Stimulated activated CD8-positive, alpha-beta memory T cell treated with anti-CD3 and anti-CD28 coated beads, Interleukin-2, amount 100 ng/mL, for 1 hour (primary cell): ENCODE measurements at places on chromosomes 1 and 21.

DNA sequence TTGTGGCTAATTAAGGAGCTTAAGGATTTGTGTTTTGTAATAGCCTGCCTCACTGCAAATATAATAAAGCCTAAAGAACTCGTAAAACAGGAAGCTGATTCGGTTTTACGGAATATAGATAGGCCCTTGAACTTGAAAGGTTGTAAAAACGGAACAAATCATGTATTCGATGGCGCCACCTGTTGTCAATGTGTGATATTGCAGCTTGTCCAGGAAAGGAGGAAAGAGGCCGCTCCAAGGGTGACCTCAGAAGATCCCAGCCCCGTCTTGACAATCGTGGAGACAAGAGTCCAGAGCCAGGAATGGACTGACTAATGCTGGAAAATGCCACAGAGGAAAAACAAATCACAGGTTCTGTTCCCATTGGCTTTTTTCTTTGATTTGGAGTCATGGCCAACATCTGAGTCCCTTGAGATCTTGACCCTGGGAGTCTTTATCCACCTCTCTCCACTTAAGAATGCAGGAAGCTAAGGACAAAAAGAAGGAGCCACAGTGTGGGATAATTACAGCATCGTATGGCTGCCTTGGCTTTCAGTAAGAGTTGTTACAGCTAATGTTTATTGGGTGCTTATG lies 7.0 kb upstream of the IGSF21 start:
- peak; percentile 4 for DNase-seq

- peak; percentile 17 for DNase-seq
Measured at GRCh38 chr21:37367336-37367702, 746 bp downstream of the DYRK1A start.

DNA sequence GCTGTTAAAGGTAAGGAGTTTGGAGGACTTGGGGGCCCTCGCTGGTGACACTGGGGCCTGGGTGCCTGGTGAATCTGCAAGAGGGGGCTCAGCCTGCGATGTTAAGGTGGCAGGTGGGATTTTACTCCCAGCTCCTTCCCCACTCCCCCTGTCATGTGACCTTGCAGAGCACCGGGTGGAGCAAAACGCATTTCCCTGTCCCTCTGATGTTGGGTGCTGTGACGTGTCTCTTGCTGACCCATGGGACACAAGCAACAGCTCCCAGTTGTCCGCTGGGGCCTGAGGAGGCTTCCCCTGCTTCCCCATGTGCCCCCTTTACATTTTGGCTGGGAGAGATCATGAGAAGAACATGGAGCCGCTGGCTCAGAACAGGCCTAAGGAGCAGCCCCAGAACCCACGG lies 319.0 kb downstream of the MATN1 start:
- DNase-seq: no peak

- no peak for DNase-seq
Measured at GRCh38 chr1:40439247-40439646, 11.0 kb upstream of the ZFP69B start.

DNA sequence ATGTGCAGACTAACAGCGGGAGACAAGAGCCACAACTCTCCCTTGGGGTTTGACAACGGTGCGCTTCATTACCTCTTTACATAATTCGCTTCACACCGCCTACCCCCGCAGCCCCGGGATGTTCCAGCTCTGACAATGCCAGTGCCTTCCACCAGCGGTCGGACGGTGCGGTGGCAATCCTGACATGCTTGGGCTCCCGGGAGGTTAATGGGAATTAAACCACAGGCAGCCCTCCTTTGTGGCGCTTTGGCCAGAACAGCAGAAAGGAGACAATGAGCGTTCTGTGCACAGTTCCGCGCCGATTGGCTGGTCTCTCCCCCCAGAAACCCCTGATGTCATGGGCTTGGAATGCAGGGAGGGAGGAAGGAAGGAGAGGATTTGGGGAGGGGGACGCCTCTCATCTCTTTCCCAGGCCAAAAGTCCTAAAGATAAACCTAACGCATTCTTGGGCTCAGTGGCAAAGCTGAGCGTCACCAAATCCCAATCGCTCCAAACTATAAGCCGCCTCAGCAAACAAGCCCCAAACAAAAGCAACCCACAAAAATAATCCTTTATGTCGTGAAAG lies 1.3 kb downstream of the CNN3 start:
- no peak for DNase-seq

- DNase-seq: no peak
Measured at GRCh38 chr1:207852576-207853371, 58.2 kb downstream of the CD34 start.

DNA sequence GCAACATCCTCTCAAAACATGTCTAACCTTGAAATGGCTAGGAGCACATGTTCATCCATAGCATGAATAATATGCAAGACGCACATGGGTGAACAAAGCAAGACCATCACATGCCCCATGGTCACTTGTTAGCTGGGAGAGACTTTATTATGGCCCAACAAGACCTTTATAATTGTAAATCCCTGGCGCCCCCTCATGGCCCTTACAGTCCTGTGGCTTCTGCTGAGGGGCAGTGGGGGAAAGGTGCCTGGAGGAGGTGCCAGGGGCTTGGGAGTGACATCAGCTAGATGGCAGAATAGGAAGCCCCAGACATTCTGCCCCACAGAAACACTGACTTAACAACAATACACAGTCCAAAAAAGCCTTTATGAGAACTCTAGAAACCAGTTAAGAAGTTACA lies 51.7 kb downstream of the CSMD2 start:
- DNase-seq: no peak

GRCh38 chr1:6827079-6827478 lies 41.8 kb downstream of the CAMTA1 start:
- no peak for DNase-seq

GRCh38 chr1:45243476-45244343 lies 37.3 kb upstream of the ZSWIM5 start:
- no peak for DNase-seq

- no peak for DNase-seq
Measured at GRCh38 chr1:222557148-222557547, 9.2 kb upstream of the HHIPL2 start.

DNA sequence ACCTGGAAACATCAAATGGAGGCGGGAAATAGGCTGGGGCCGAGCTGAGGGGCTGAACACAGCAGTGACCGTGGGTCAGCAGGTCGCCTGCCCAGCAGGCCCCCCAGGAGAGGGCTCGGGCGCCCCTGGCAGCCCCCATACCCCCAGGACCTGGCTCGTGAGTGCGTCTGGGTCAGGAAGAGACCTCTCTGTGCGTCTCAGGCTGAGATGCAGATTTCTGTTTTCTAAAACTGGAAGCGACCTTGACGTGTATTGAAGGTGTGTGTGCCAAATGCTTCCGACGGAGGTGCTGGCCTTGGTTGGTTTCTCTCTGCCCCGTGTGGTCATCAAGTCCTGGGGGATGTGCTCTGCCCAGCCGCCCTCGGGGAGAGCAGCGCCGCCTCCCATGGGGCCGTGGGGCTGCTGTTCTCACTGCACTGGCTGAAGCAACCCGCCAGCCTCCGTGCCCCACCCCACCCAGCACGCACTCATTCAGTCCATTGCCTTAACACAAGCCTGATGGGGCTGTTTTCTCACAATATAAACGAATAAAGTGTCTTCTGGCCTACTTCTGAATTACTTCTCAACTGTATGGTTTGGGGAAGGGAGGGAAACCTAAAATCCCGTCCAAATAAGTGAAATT lies 7.4 kb downstream of the PEX10 start:
- DNase-seq: no peak

- no peak for DNase-seq
Measured at GRCh38 chr1:25755475-25756125, 44.4 kb upstream of the SELENON start.

DNA sequence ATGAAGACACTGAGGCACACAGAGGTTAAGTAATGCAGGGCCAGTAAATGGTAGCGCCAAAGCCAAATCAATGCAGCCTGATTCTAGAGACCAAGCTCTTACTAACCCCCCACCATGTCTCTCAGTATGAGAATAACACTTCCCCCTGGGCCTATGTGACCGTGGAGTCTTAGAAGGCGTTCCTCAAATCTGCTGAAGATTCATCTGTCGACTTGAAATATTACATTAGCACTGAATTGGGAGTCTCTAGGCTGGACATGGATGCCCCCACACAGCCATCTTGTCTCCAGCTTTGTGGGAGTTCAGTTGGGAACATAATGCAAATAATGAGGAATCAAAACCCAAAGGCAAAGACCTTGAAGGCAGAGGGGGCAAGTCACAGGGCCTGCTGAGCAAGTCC lies 117.9 kb upstream of the HMGB4 start:
- DNase-seq: no peak

- DNase-seq: no peak
Measured at GRCh38 chr1:33061834-33062233, 19.1 kb upstream of the AZIN2 start.

DNA sequence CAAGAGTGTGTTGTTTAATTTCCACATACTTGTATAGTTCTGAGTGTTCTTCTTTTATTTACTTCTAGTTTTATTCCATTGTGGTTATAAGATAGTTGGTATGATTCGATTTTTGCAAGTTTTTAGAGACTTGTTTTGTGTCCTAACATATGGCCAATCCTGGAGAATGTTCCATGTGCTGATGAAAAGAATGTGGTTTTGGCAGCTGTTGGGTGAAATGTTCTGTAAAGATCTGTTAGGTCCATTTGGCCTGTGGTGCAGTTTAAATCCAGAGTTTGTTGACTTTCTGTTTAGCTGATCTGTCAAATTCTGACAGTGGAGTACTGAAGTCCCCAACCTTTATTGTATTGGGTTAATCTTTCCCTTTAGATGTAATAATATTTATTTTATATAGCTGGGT lies 19.5 kb upstream of the TIPRL start:
- DNase-seq: no peak

DNA sequence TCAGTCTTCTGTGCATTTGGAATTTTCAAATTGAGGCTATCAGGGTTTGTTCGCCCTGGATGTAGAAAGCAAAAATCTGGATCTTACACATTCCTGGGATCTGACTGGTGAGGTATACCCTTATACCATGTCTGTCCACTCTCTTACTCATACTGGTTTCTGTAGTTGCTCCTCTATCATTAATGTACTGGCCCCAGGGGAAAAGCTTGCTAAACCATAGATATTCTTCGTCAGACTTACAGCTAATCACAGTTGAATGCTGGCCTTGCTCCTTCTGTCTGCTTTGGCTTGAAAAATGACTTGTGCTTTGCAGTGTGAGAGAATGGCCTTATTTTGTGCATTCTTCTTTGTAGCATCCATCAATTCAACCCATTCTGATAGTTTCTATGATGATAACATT lies 30.5 kb downstream of the TBCE start:
- no peak for DNase-seq

GRCh38 chr1:27658951-27659496 lies 13.0 kb downstream of the IFI6 start:
- no peak for DNase-seq

- DNase-seq: no peak
Measured at GRCh38 chr1:84069236-84069845, 70.4 kb upstream of the TTLL7 start.
